ENCODE measurements at places on chromosomes 6 and 20.

DNA sequence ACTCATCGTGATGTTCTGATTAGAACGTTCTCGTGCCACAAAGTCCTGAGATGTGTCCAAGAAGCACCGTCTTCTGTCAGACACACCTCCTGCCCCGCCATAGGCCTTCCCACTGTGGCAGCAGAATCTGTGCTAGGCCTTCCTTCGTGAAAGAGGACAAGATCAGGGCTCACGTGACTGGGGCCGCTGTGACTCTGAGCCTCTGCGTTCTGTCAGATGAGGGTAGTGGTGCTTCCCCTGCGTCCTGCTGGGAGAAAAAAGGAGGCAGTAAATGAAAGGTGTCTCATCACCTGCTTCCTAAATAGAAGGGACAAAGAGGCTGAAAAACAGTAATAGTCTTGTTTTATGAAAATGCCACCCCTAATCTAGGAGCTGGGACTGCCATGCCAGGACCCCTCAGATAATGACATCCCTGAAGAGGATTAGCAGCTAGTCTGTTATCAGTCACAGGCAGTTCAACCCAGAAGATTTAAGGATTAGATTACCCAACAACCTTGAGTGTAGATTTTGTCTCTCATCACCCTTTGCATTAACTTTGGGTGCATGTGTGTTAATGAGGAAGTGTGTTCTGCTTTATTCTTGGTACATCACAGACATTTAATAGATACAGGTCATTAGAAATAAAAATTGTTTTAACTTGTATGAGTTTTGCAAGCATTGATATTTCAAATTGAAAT, 4.1 kb downstream of the DNAJC5 start:
- DNase-seq = no peak

DNA sequence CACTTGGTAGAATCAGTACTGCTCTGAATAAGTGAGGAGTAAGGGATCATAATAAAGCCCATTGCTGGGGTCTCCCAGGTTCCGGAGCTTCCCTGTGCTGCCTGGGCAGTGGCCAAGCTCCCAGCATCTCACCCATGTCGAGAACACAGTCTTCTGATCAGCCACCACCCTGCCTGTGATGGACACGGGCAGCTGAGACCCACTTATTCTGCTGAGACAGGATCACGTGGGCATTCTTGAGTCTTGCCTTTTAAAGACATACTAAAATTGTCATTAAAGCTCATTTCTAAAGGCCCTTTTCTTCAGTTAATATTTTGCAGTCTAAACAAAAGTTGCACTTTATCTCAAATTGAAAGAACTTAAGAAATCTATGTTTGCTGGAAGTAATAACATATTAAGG, 42.7 kb upstream of the SLC22A2 start:
- DNase-seq = no peak

GRCh38 chr6:141041596-141042087, 1091.1 kb upstream of the GJE1 start:
- DNase-seq = no peak

GRCh38 chr6:5213836-5214235, 46.9 kb downstream of the LYRM4 start:
- no peak for DNase-seq

- no peak for DNase-seq
Observed at GRCh38 chr6:144689503-144690040, 404.4 kb downstream of the UTRN start.

GRCh38 chr20:23608251-23608846, 2.6 kb upstream of the CST9 start:
- DNase-seq = no peak

DNA sequence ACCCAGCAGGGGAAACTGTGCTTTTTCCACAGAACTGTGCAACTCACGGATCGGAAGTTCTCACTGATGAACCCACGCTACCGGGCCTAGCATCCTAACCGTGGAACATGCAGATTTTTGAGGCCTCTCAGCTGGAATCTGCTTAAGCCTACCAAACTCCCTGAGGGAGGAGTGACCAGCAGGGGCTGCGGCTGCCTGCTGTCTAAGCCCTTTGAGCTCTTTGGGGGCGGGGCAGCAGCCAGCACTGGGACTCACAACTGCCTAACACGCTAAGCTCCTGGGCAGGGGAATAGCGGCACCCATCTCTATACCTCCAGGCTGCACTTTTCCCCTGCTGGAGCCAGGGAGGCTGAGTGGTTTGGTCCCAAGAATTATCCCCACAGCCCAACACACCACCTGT, 20.4 kb upstream of the METTL24 start:
- peak; percentile 40 for DNase-seq

- DNase-seq = no peak
Observed at GRCh38 chr20:20780127-20780824, 67.8 kb upstream of the RALGAPA2 start.

DNA sequence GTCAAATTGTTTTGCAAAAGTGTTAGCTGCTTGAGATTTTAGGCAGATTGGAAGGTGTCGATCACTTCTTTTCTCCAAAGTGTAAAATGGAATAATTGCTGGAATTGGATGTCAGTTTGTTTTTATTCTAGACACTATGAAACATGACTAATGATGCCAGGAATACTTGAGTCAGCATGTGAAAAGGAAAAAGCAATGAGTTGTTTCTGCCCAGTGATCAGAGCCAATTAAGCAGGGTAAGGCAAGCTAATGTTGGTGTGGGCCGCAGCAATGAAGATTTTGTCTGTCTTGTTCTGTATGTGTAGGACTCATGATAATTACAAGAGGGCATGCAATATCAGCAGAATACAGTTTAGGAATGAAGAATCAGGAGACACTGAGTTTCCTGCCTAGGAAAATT, 110.3 kb downstream of the CARMIL1 start:
- DNase-seq = peak; percentile 17

DNA sequence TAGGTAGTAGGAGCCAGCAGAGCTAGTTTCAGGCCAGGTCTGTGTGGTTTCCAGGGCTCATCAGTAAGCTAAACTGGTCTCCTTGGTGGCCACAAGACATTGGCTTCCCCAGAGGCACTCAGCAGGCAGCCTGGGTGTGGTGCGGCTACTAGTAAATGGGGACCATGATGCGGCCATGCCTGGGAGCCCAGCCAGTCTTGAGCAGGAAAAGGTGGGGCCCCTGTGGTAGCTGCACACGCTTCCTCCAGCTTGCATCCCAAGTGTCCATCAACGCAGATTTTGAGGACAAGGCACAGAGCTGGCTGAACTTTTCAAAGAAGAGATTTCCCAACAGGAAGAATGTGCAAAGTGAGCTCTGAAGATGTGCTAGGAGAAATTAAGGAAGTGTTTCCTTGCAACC, 107.4 kb upstream of the NAA20 start:
- DNase-seq = no peak

DNA sequence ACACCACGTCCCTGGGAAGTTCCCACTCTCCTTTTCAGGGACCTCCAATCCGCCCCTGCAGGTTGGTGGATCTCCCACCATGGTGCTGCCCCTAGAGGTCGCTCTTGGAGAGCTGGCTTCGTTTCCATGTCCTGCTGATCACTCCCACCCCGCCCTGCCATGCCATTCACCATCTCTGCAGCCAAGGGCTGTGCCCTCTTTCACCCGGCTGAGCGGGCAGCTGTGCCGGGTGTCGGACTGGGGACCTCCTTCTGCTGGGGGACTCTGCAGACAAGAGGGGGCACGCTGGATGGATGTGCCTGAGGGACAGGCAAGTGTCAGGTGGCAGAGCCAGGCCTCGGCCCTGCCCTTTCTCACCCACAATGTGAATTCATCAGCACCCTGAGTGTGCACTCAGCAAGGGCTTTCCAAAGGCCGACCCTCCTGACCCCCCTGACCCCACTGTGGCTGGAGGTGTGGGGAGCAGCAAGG, 347.0 kb downstream of the CDH4 start:
- DNase-seq = peak; percentile 54

- no peak for DNase-seq
Observed at GRCh38 chr6:137051790-137052472, 7.2 kb upstream of the IL20RA start.

- no peak for DNase-seq
Observed at GRCh38 chr6:14121936-14122344, 4.4 kb downstream of the CD83 start.

DNA sequence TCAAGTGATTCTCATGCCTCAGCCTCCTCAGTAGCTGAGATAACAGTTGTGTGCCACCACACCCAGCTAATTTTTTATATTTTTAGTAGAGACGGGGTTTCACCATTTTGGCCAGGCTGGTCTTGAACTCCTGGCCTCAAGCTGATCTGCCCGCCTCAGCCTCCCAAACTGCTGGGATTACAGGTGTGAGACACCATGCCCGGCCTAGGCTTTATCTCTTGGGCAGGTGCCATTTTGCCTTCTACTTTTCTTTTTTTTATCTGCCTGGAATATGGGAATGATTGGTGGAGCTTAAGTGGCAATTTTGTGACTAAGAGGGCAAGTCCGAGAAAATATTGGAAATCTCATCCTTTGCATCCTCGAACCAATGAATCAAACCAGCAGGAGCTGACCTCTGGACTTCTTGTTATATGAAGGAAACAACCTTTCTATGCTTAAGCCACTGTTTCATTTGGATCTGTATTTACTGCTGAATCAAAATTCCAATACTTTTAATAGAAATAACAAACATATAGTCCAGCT, 128.9 kb upstream of the ZNF217 start:
- DNase-seq = no peak

- DNase-seq = no peak
Observed at GRCh38 chr20:3752386-3752759, 15.2 kb downstream of the ADISSP start.

DNA sequence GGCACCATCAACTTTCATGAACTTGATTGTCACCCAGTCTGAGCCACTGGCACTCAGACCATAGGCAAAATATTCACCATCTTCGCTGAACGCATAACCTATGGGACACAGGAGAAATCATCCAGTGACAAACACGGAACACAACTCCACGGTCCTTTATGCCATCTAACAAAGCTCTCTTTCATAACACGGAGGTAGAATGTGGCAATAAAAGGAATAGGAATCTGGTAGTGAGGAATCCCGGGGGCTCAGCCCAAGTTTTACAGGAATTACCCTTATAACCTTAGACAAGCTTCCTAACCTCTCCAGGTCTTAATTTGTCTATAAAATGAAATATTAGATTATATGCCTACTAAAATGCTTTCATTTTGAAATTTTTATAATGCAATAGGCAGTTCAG, 29.4 kb downstream of the PREP start:
- DNase-seq = no peak

DNA sequence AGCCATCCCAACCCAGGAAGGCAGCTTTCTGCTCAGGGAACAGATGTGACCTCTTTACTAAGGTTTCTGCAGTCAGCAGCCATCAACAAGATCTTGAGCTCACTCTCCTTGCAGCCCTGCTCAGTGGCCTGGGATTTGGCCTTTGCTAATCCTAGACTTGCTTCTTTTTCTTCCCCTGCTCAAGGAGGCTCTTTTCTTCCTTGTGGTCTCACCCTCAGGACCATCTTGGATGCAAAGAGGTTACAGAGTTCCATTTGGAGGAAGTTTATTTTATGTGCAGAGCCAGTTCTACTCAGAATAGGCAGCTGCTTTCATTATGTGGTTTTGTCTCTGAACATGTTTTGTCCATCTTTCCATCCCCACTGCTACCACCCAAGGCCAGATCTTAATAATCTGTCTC, 49.3 kb downstream of the RALY start:
- no peak for DNase-seq

DNA sequence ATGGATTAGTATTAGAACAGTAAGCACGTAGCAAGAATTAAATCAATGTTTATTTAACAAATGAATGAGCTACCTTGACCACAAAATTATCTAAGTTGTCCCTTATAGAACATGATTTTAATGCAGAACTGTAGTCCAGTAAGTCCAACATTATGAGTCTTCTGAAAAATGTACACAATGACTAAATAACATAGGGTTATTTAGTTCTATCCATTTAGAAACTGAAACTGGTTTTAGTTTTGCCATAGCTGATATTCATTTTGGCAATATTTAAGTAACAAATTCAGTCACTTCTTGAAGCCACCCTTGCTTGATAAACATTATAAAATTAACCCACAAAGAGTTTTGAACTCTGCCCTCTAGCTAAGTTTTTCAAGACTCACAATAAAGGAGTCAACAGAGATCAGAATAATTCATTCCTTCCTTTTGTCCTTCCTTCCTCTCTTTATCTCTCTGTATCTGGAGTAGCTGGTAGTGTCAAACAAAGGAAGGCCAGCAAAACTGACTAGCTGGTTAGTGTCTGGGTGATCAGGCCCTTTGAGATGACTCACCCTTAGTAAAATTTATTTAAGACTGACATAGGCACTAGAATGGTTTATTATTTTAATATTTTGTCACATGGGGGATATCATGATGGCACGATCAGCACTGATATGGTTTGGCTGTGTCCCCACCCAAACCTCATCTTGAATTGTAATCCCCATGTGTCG, 115.1 kb downstream of the BTBD9 start:
- no peak for DNase-seq

GRCh38 chr6:121223212-121223611, 111.1 kb downstream of the TBC1D32 start:
- DNase-seq = no peak

- DNase-seq = no peak
Observed at GRCh38 chr20:1119128-1119505, 715 bp downstream of the PSMF1 start.

DNA sequence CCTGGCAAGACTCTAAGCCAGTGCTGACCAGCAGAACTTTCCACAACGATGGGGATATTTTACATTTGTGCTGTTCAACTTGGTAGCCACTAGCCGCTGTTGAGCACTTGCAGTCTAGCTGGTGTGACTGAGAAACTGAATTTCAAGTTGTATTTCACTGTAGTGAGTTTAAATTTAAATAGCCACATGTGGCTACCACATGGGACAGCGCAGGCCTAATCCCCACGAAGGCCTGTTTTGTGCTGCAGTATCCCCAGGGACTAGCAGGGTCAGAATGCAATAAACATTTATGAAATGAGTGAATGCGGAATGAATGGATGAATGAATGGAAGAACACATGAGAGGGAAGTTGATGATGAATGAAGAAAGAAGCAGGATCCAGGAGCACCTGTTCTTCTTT, 115.8 kb downstream of the TRERF1 start:
- no peak for DNase-seq

- no peak for DNase-seq
Observed at GRCh38 chr20:33815671-33816070, 4.5 kb downstream of the CHMP4B start.

GRCh38 chr6:33856031-33856590, 52.3 kb upstream of the MLN start:
- DNase-seq = no peak

DNA sequence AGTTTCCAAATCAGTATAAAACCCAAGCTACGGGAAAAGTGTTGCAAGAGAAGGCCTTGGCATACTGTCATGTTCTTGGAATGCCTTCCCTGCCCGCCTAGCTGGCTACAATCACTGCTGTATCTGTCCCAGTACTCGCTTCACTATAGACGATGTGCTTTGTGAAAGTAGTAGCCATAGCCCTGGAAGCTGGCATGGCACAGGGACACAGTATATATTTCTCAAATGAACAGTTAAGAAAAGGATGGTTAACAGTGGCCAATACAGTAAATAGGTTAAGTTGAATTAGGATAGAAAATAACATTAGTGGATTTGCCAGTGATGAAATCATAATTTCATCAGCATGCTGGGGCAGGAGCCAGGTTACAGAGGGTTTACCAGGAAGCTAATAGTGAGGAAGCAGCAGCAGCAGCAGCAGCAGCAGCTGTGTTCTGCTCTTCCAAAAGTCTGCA, 499.3 kb downstream of the CDKAL1 start:
- peak; percentile 31 for DNase-seq
